DMS53 (cell line): ENCODE measurements at places on chromosomes 2 and 18.

- DNase-seq, result peak; percentile 17
Observed at GRCh38 chr2:193743089-193743488, 1548.4 kb upstream of the TMEFF2 start.

DNA sequence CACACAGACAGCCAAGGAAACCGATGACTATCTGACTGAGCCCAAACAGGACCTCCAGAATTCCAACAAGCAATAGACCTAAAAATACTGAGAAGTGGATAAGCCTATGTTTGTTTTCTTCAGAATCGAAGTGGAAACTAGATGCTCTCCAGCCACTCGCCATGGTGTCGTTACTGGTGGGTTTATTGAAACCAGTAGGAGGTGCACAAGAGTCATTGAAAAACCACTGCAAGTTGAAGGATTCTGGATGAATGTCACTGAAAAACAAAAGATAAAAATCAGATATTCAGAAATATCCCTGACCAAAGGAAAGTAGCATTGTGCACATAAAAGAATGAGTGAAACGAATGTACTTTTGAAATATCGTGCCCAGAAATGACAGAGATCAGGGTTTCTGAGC is 15.3 kb downstream of the TM4SF20 start:
- no peak for DNase-seq

DNA sequence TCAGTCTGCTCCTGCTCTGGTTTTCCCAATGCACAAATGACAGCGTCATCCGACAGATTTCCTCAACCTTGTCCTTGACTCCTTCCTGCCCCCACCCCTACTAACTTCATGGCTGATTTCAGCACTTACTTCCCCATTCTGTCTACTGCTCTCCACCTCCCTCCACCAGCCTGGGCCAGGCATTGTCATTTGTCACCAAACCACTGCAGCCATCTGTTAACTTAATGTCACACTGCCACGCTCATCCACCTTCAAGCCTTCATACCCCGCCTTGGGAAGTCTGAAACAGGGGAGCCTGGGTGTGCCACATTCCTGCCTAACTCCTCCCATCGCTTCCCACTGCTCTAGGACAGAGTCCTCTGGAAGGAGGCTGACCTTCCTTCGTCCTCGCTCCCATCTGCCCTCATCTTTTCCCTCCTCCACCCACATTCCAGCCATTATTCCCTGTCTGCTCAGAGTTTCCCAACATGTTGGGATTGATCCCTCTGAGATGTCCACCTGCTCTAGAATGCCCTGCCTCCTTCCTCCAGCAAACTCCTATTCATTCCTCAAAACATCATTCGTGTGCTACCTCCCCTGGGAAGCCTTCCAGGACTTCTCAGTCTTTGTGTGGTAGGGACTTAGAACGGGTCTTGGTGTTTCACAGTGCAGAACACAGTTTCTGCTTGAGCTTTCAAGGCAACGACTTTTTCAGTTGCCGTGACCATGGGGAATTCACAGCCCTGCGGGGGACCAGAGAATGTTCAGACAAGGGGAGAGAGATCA is 42.2 kb upstream of the SMAD7 start:
- no peak for DNase-seq

- DNase-seq, result peak; percentile 82
Observed at GRCh38 chr2:73981081-73982001, 3.4 kb upstream of the TET3 start.

GRCh38 chr2:149725234-149725633 is 137.7 kb upstream of the MMADHC start:
- no peak for DNase-seq
